Forelimb muscle (tissue), 1 donor: ENCODE measurements at places on chromosomes 2 and 18.

DNA sequence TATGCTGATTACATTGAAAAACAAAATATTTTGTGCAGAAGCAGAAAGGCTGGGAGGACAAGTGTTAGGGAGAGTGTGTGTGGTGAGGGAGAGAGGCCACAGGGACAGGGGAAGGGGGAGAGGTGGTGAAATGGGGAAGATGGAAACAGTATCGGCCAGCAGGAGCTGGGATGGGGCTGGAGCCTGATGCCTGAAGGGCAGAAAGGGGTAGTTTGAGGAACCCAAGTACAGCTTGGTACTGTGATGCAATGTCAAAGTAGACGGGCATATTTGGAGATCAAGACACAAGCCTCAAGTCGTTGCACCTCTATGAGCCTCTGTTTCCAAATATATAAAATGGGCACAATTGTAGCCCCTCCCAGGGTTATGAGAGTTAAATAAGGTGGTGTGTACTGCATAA, 152.1 kb downstream of the LPIN1 start:
- no peak for DNase-seq

DNA sequence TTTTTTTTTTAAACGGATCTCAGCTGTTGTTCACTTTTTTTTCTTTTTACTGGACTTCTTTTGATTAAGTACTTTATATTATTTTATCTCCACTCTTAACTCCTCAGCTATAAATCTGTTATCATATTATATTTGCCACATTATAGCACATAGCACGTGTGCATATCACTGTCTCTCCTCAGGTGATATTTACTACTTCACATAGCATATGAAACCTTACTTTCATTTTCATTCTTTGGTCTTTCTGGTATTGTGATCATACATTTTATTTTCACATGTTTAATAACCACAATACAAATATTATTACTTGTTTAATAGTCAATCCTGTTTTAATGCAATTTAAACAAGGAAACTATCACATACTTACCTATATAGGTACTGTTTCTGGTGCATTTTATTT, 993.1 kb upstream of the TMEFF2 start:
- DNase-seq = no peak

DNA sequence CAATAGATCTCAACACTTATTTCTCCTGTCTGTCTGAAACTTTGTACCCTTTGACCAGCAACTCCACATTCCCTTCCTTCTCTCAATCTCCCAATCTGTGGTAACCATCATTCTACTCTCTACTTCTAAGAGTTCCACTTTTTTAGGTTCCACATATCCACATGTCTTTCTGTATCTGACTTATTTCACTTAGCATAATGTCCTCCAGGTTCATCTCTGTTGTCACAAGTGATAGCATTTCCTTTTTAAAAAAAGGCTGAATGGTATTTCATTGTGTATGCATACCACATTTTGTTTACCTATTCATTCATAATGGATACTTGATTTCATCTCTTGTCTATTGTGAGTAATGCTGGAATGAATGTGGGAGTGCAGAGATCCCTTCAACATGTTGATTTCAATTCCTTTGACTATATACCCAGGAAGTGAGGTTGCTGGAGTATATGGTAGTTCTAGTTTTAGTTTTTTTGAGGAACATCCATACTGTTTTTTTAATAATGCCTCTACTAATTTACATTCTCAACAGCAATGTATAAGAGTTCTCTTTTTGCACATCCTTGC, 18.8 kb upstream of the MMADHC start:
- DNase-seq = no peak

- DNase-seq = no peak
Measured at GRCh38 chr2:150769421-150769820, 282.0 kb upstream of the RND3 start.

GRCh38 chr2:63044362-63045327, 6.0 kb upstream of the OTX1 start:
- no peak for DNase-seq

DNA sequence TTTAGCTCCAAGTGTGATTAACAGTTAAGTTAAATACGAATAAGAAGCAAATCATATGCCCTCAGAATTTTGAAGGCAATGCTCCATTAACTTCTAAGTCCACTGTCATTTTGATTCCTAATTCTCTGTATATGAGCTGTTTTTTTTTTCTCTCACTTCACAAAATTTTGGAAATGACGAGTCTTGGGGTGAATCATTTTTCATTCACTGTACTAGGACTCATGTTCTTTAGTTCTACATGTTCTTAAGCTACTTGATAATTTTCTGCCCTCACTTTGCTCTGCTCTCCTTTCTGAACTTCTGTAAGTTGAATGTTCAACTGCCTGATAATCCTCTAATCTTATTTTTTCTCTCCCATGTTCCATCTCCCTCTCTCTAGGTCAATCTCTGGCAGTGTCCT, 141.0 kb downstream of the THADA start:
- no peak for DNase-seq

- DNase-seq = no peak
Measured at GRCh38 chr2:190911813-190912212, 31.2 kb downstream of the GLS start.

GRCh38 chr2:111952871-111953452, 54.6 kb downstream of the MERTK start:
- DNase-seq = no peak
